ENCODE measurements at places on chromosomes 13 and 19.

DNA sequence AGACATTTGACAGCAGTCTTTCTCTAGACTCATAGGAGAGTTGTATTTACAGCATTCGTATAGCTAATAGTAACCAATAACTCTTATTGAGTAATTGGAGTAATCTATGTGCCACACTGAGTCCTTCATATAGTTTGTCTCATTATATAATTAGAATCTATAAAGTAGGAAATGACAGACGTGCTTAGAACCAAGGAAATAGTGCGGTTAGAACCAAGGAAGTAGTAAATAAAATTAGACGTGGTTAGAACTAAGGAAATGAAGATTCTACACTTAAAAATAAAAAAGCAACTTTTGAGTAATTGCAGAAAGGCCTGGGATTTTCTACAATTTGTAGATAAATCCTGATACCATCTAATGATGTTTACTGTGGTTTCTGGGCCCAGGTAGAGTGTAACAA, 107.8 kb upstream of the TNFSF11 start:
- no peak for DNase-seq

- no peak for DNase-seq
Observed at GRCh38 chr19:48818234-48818820, 7.5 kb upstream of the BCAT2 start.

DNA sequence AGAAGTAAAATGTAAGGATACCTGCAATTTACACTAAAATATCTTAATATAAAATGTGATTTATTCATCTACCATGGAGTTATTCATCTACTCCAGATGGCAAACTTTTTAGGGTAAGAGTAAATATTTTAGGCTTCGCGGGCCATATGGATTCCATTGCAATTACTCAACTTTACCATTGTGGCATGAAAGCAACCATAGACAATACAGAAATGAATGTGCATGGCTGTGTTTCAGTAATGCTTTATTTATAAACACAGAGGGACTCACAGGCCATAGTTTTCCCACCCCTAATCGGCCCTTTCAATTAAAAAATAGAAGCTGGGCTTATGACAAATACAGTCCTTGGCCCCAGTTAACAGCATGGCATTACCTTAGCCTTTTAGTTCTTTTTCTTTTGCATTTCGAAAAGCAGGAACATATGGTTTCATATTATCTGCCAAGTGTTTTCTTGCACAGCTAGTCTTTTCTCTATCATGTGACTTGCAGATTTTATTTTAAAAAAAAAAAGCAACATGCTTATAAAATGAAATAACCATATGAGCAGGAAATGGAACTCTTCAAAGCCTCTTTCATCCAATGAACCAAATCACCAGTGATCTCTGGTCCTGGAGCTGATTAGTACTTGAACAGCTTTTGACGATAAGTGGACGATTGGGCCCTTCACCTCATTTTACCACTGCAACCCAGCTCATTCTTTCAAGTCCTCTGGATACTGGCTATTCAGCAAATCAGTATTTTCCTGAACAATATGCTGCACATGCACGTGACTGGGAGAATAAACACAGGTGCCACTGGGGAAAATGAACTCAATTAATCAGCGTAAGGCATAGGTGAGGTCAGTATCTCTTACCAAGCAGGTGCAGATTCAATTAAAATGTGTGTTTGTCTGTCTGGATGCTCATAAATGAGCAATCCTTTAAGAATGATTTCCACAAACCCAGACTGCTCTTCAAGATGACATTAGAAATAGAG, 63.9 kb downstream of the LHFPL6 start:
- no peak for DNase-seq

GRCh38 chr13:97339988-97340749, 93.8 kb upstream of the RAP2A start:
- DNase-seq, result no peak

GRCh38 chr13:100673376-100673712, 1.3 kb downstream of the TMTC4 start:
- DNase-seq, result no peak

DNA sequence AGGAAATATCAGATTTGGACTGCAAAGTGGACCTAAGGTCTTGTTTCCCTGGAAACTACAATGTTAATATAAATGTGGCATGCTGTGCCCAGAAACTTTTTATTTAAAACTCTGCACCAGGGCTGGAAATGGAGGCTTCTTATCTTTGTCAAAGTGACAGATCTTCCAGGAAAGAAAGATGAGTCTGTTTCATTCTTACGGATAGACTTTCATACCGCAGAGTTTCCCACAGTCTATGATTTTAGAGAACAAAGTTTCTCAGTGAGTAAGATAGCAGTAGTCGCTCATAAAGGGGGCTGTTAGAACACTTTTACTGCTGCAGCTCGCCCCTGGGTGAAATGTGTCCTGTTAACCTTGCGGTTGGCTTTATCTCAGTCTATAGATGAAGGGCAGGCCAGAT, 6.7 kb downstream of the CLEC11A start:
- no peak for DNase-seq

GRCh38 chr13:99267927-99268326, 9.7 kb upstream of the GPR18 start:
- no peak for DNase-seq

DNA sequence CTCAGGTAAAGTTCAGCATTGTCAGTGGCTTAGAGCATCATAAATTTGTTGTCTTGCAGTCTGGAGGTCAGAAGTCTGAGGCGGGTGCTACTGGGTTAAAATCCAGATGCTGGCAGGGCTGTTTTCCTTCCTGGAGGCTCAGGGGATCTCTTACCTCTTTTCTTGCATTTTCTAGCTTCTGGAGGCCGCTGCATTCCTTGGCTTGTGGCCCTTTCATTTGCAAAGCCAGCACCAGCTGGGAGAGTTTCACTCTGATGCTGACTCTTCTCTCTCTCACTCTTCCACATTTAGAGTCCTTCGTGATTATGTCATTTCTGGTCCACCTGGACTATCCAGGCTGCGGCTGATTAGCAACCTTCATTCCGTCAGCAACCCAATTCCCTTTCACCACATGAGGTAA, 38.1 kb upstream of the SLC10A2 start:
- no peak for DNase-seq

GRCh38 chr19:16200038-16201010, 2.6 kb downstream of the AP1M1 start:
- DNase-seq, result peak; percentile 35

DNA sequence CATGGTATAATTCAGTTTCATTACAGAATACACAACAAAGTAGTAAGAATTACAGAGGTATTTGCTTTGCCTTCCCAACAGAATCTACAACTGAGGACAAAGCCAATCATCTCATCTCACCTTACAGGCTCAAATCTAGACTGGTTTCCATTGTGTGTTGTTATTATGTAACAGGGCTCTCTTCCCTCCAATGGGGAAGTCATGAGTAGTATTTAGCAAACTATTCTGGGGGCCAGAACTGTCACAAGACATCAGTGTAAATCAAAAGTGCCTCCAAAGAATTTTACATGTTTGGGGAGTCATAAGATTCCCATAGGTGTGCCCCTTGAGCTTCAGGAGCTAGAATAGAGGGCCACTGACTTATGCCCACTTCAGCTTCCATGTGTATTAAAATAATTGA, 187.0 kb upstream of the EDNRB start:
- DNase-seq, result no peak

DNA sequence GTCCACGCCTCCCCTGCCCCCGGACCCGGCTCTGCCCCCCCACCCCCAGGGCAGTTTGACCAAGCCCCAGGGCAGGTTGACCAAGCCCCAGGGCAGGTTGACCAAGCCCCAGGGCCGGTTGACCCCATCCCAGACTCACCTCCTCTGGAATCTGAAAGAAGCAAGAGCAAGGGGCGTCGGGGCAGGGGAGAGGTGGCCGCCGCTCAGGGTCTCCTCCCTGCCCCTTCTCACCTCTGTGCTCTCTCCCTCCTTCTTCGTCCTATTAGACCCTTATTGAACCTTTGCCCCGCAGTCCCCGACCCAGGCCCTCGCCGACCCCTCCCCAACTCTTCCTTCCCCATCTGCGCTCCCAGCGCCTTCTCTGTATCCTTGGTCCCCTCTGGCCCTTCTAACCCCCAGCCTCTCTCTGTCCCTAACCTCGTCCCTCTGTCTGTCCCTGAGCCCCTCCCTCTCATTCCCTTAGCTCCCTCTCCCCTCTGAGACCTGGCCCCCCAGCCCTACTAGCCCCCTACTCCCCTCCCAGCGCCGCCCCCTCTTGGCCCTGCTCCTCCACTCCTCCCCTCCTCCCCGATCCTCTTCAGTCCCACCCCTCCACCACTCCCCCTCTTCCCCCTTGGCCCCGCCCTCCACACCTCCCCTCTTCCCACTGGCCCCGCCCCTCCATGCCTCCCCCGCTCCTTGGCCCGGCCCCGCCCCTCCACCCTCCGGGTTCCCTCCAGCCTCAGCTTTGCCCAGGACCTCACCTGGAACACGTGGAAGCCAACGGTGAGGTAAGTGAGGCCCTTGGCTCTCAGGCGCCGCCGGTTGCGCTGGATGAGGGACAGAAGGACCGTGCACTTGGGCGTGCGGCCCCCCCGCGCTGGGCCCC, 7.6 kb downstream of the CAPN12 start:
- peak; percentile 83 for DNase-seq

- DNase-seq, result no peak
Observed at GRCh38 chr19:50720181-50720920, 749 bp upstream of the SHANK1 start.

DNA sequence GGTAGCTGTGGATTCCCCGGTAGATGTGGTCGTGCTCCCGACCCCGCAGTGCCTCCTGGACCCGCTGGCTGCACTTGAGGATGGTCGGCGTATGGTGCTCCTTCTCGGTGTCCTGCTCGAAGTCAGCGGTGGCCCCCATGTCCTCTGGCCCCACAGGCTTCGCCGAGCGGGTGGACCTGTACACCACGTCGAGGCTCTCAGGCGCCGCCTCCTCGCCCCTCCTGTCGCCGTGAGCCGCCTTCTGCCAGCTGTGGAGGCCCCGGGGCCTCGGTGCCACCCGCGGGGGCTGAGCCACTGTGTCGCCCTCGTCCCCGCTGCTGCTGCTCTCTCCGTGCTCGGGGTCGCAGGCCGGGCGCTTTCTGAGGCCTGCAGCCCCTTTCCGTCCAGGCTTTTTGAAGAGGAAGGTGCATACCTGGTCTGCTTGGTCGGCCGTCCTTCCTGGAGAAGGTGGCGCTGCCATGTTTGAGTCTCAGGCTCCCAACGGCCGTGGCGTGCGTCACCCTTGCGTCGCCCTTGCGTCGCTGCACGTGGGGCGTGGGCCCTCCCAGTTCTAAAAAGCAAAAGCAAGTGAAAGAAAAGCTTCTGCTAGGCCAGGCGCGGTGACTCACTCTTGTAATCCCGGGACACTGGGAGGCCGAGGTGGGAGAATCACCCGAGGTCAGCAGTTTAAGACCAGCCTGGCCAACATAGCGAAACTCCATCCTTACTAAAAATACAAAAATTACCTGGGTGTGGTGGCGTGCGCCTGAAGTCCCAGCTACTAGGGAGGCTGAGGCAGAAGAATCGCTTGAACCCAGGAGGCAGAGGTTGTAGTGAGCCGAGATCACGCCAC, at the start of gene RNF113B:
Gene RNF113B (minus strand): TSS at position 493 of the 832 bp plus-strand sequence. CDS start 33 bp downstream, at position 460.
- no peak for DNase-seq

DNA sequence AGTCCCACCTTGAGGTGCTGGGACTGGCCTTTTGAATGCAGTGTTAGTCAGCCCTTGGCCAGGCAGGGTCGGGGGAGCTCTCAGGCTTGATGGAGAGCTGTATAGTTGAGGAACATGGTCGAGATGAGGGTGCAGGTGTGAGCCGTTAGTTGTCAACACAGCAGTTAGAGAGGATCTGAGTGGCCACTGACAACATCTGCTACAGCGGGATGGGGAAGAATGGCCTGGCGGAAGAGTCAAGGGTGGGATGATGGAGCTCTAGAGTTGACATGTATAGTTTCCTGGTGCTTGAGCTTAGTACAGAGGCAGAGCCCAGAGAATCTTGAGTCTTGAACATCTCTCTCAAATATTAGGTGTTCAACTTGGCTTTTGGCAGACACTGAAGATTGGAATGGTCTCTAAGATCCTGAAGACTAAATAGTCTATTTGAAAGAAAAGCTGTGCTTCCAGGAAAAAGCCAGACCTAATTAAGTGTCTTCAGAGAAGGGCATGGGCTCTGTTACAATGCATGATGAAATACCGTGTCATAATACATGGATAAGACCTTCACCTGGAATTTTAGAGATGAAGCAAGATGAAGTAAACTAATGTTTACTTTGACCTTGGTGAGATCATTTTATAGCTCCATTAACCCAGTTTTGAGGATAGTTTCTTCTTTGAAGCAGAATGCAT, 9.7 kb downstream of the PCCA start:
- DNase-seq, result no peak

GRCh38 chr19:14089662-14090508, 666 bp downstream of the SAMD1 start:
- no peak for DNase-seq

DNA sequence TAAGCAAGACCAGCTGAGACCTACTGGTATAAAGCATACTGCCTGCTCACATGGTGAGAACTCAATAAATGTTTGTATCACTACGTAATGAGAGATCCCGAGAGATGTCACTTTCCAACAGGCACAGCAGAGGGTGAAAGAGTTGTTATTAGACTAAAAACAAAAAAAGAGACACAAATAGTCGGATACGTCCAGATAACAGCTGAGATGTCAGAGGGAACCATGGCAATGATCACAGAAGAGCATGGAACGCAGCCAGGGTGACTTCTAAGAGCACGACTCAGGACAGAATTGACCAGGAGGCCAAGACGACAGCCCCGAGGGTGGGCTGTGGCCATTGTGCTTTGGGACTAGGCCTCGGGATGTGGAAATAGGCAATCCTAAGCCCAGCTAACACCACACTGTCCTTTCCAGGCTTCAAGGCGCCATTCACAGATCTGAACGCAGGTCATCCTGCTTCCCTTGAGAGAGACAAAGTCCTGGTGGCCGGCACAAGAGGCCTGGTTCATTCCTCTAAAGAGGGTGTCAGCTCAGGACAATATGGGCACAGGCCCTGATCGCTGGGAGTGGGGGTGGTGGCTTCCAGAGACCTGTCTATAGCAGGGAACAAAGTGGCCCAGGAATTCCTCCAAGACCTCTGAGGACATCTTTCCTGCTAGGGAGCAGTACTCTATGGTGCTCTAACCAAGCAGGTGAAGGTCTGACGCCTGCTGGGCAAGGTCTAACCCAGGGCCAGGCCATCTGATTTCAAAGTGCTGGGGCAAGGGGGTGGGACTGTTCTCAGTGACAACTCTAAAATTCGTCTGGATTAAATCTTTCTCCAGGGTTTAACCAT, 3.2 kb downstream of the SH3GL1 start:
- DNase-seq, result no peak

DNA sequence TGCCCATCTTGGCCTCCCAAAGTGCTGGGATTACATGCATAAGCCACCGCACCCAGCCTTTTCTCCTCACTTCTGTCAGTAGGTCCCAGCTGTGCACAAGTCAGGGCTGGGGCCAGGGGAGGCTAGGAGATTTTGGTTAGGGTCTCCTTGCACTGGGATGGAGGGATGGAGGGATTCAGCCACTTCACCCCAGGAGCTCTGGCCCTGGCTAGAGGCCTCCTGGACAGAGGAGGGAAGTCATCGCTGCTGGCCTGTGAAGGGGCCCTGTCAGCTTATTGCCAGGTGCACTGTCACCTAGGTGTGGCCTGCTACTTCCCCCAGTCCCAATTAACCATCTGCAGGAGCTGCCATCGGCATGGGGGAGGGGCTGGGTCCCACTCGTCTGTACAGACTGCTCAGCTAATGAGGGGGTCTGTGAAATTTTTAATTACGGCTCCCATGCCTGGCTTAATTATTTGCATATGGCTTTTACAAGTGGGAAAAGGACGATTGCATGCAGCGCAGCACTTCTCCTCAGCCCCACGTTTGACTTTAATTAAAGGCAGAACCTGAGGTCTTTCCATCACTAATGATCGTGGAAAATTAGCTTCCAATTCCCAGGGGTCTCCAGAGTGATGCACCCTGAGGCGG, 52.4 kb downstream of the CHST8 start:
- no peak for DNase-seq

GRCh38 chr13:40963927-40964326, 55.2 kb downstream of the ELF1 start:
- DNase-seq, result peak; percentile 12

GRCh38 chr19:41746593-41747227, 8.6 kb upstream of the CEACAM6 start:
- peak; percentile 87 for DNase-seq
